Astrocyte of the cerebellum (primary cell): ENCODE measurements at places on chromosomes 16 and 17.

- DNase-seq, result no peak
These were observed 26.5 kb upstream of the CES5A start for GRCh38 chr16:55901566-55902217.

DNA sequence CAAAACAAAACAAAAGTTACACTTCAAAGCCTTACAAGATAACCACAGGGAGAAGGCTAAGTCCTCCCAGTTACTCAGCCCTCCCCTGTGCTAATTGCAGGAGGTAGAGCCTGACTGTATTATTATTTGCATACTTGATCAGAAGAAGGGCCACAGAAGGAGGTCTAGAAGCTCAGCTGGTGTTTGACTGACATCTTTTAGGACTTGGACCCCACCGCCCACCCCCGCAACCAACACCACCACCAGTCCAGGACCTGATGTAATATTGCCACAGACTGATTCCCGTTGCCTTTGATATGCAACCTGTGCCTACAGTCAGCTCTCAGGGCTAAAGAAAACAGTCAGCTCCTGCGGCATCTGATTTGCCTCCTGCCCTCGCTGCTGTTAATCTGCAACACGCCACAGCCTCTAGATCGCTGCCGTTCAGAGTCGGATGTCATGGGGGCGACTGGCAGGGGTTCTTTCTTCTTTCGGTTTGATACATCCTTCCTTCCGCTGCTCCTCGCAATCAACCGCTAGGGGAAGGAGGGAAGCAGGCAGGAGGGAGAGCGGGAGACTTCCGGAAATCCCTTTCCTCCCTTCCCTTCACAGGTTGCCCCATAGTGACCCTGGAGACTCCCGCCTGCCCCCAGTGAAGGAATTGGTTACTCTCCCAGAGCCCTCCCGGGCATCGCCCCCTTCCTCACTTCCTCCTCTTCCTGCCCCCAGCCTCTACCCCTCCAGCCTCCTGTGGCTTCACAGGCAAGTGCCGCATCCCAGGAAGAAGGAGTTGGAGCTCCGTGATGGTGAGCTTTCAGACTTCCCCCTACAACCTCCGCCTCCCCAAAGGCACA is 90.5 kb upstream of the SOX9 start:
- DNase-seq, result peak; percentile 35

GRCh38 chr17:75575728-75576127 is 11.9 kb upstream of the MYO15B start:
- DNase-seq, result no peak

DNA sequence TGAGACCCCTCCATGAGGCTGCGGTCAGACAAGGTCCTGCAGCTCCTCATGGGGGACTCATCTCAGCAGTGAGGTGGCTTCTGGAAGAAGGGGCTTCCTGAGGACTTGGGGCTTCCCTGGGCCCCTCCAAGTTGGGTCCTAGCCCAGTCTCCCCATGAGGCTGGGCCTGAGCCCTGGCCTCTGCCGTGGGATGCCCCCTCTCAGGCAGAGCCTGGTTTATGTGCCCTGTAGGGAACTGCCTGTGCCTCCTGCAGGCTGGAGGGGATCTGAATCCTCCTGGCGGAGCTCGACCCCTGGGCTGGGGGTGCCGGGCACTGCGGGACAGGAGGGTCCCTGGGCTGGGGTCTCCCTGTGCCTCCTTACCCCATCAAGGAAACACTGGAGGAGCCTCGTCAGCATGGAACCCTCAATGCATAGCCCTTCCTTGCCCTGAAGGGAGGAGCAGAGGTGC is 45.8 kb downstream of the TNFRSF13B start:
- no peak for DNase-seq

DNA sequence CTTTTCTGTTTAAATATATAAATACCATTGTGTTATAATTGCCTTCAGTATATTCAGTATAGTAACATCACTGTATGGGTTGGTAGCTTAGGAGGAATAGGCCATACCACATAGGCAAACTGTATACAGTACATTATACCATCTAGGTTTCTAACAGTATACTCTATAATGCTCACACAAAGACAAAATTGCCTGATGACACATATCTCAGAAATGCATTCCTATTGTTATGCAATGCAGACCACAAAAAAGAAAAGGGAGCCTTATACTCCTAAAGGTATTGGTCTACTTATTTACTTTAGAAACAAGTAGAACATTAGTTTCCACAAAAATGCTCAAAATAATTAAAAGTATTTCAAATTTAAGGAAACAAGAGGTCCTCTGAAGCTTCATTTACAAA is 47.9 kb downstream of the SETD6 start:
- DNase-seq, result peak; percentile 58
